ENCODE measurements at places on chromosomes 11 and 22.

DNA sequence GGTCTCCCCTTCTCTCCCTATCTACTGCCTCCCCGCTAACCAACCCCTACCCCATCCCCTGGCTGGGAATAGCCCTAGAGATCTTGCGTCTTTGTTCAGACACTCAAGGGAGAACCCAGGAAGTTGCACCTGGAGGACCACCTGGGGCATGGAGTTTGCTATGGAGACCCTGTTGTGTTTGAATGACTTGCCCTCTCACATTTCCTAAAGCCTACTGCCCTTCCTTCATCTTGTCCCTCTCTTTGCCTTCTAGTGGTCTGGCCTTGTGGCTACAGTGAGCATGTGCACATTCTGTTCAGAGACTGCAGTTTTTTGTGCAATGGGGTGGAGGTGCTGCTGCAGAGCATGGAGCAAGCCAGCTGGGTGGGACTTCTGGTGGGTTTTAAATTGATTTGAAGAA is 42.5 kb downstream of the ZNRF3 start:
- DNase-seq, result no peak

GRCh38 chr11:10400856-10401255 is 54.2 kb upstream of the AMPD3 start:
- no peak for DNase-seq

DNA sequence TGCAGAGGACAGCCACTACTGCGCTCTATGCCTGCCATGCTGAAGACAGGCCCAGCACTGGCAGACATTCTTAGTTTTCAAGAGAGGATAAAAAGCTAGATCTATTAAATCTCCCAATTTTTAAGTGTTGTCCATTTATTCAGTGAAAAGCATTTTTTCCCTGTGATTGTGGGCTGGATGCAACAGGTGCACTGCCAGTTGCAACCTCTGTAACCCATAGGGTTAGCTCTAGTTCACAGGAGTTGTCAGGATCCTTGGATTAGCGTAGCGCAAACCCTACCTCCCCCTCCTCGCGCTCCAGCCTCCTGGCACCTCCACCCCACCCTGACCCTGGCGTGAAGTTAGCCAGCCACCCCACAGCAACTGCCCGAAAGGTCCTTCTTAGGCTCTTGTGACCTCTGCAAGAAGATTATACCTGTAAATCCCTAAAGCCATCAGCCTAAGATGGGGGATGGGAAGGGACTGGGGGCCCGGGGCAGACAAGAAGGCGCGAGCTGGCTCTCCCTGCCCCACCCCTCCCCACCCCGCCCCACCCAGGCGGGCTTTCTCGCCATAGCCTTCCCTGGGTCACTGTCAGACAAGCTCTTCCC is 30.9 kb downstream of the EIF3F start:
- no peak for DNase-seq

- DNase-seq, result peak; percentile 42
These were observed at the start of gene MMP11 for GRCh38 chr22:23772649-23773473. Gene MMP11, plus strand, starts transcription at chr22:23772849. Its CDS starts 22 bp downstream, at chr22:23772871.

GRCh38 chr11:63395697-63396096 is 26.1 kb downstream of the SLC22A9 start:
- DNase-seq, result no peak

DNA sequence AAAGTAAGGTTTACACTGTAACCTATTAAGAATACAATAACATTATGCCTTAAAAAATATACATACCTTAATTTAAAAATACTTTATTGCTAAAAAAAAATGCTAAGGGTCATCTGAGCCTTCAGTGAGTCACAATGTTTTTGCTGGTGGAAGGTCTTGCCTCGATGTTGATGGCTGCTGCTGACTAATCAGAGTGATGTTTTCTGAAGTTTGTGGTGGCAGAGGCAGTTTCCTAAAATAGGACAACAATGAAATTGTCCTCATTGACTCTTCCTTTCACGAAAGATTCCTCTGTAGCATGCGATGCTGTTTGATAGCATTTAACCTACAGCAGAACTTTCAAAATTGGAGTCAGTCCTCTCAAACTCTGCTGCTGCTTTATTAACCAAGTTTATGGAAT is 97.6 kb downstream of the FAT3 start:
- DNase-seq, result no peak

DNA sequence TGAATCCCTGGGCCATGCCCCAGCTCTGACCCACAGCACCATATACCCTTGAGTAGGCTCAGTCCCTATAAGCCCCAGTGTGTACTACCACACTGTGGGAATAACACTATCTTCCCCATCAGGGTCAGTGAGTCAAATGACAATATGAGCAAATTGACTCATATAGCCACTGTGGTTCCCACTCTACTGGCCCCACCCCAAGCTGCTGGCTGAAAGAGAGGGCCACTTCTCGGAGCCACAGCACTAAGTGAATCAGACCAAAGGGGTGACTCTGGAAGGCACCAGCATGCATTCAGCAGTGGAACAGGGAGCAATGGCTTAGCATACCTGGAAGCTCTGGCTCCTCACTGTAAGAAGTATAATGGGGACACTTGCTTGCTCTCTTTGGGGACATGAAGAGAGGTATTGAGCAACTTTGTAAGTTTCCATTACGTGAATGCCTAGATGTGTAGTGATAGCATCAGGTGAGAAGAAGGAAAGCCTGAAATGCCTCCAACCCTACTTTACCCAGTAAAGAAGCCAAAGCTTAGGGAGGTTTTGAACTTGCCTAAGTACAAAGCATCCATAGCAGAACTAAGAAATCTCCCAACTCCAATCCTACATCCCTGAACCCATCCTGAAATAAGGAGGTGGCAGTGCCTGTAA is 13.5 kb downstream of the CD59 start:
- DNase-seq, result no peak

DNA sequence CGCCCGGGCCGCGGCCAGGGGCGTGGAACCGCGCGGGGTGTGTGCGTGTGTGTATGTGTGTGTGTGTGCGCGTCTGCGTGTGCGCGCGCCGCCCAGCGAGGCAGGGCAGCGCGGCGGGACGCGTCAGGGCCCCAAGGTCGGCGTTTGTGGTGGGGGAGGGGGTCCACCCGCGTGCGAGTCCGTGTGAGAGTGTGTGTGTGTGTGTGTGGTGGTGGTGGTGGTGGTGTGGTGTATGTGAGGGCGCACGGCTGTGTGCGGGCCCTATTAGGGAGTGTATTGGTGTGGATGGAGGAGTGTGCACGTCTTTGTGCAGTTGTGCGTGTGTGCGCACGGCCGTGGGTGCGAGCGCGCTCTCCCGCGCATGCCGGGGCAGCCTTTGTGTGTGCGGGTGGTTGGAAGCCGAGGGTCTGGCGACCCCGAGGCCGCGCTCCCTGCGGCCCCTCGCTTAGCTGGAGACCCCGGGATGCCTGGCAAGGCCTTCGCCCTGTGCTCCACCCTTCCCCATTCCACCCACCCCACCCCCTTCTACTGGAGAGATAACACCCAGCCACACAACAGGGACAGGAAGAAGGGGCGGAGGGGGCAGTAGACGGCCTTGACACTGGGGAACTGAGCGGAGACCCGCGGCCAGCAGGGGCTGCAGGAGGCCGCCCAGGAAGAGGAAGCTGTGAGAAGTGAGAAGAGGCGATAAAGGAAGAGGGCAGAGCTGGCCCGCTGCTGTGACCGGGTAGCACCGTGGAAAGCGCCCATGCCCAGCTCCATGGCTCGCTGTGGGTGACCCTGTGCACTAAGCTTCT is 528 bp upstream of the ARRB1 start:
- peak; percentile 47 for DNase-seq

GRCh38 chr11:1998861-1999260 is 1.2 kb upstream of the H19 start:
- no peak for DNase-seq

- no peak for DNase-seq
These were observed 6.9 kb upstream of the WEE1 start for GRCh38 chr11:9566561-9567063.

GRCh38 chr11:68928136-68928880 is 24.6 kb downstream of the IGHMBP2 start:
- no peak for DNase-seq

DNA sequence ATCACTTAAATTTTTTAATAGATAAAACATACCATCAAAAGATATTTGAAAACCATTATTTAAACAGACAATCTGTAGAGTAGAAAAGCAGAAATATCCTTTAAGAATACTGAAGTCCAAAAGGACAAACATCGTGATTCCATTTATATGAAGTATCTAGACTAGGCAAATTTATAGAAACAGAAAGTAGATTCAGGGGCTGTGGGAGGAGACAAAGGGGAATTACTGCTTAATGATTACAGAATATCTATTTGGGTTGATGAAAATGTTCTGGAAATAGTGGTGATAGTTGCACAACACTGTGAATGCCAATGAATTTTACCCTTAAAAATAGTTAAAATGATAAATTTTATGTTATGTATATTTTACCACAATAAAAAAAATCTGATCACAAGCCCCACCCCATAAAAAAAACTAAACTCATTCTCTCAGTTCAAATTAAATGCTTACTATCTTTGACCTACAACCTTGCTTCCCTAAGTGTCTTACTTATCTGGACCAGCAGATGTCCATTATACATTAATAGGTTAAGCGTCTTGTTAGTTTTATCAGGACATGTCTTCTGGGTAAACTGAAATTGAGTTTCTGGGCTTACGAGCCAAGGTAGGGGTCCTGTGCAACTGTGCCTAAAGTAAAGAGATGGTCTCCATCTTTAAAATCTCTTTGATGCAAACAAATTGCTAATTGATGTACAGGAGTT is 86.3 kb downstream of the FCHSD2 start:
- no peak for DNase-seq

DNA sequence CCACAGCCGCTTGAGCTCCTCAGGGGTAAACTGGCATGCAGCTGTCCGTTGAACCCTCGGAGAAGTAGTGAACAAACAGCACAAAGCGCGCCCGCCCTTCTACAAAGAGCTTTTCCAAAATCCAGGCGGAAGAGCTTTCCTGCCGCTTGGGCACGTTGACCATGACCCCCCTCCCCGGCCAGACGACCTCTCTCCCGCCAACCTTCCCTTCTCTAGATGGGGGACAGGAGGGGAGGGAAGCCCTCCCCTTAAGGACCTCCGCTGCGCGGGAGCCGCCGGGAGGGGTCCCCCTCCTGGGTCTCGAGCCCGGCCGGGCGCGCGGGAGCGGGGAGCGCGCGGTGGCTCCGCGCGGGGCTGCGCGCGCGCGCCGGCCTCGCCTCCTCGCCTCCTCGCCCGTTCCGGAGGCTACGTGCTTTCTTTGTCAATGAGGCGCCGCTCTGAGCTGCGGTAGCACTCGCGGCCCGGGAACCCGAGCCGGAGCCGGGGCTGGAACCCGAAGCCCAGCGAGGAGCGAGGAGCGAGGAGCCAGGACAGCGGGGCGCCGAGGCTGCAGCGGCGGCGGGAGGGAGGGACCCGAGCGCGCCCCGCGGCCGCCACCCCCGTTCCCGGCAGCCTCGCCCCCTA is 118.6 kb downstream of the HIPK3 start:
- DNase-seq, result no peak

DNA sequence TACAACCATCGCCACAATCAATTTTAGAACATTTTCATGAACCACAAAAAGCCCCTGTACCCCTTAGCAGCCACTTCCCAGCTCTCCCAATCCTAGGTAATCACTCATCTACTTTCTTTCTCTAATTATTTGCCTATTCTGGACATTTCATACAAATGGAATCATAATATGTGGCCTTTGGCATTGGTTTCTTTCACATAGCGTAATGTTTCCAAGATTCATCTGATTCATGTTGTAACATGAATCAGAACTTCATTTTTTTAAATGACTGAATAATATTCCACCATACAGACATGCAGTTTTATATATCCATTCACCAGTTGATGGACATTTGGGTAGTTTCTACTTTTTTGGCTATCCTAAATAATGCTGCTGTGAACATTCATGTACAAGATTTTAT is 56.2 kb upstream of the RCN1 start:
- no peak for DNase-seq

- DNase-seq, result no peak
These were observed 227.2 kb downstream of the FAM76B start for GRCh38 chr11:95562196-95562921.
